ENCODE measurements at places on chromosomes 3 and 15. TPM values are rescaled to one million over a fixed set of nuclear protein-coding genes. Genes with fewer than 3 reads are reported as not detected.

DNA sequence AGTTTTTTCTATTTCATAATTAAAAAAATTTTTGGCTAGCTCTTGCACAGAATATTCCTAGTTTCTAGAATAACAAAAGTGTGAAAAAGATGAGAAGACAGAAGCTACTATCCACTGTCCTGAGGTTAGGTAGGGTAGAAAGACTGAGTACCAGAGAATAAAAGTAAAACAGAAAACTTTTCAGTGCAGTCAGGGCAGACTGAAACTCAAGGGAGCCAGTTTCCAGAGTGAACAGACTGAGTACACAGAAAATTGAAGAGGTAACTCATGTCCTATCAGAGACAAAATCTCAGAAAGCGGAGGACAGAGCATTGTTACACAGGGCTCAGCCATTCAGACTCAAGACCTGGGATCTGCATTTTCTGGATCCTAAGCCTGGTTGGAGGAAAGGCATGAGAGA, 8.8 kb upstream of the FBXO40 start:
- H3K36me3 ChIP-seq: no peaks in the 10 kb centered on the region
- no peak overlapping the region for H3K27ac ChIP-seq
- no peaks in the 10 kb centered on the region for H3K27me3 ChIP-seq
- no peaks in the 10 kb centered on the region for H3K4me1 ChIP-seq
- DNase-seq: no peak

DNA sequence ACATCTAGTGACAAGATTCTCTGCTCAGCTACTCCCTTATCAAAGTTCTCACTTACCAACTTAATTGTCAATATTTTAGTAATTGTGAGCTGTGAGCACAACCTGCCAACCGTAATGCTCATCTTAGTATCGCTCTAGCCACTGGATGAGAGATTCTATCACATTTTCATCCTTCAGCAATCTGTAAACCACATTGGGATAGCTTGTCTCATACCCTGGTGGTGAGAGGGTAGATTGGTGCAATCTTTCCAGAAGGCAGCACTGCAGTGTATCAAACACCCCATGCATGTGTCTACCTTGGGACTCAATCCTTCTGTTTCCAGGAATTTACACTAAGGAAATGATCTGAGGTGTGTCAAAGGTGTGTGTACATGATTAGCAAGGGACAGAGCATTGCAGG, 18.9 kb upstream of the ATP8B4 start:
- H3K4me3 ChIP-seq: no peak overlapping the region
- no peak overlapping the region for H3K27ac ChIP-seq
- no peaks in the 10 kb centered on the region for H3K27me3 ChIP-seq
- no peak for DNase-seq
- no peaks in the 10 kb centered on the region for H3K36me3 ChIP-seq

DNA sequence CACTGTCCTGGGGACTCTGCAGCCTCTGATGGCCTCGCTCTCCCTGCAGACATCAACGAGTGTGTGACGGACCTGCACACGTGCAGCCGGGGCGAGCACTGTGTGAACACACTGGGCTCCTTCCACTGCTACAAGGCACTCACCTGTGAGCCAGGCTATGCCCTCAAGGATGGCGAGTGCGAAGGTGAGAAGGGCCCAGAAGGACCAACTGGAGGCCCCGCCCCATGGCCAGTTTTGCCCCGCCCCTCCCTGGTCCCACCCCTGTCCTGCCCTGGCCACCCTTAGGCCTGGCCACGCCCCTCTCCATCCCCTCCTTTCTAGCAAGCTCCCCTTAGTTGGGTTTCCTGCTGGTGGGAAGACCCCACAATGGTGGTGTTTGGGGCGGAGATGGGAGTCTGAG, 77.5 kb downstream of the FBLN2 start:
- no peaks in the 10 kb centered on the region for H3K36me3 ChIP-seq
- no peaks in the 10 kb centered on the region for H3K4me1 ChIP-seq
- H3K4me3 ChIP-seq: no peak overlapping the region
- no peak overlapping the region for H3K27ac ChIP-seq
- no peaks in the 10 kb centered on the region for H3K27me3 ChIP-seq

DNA sequence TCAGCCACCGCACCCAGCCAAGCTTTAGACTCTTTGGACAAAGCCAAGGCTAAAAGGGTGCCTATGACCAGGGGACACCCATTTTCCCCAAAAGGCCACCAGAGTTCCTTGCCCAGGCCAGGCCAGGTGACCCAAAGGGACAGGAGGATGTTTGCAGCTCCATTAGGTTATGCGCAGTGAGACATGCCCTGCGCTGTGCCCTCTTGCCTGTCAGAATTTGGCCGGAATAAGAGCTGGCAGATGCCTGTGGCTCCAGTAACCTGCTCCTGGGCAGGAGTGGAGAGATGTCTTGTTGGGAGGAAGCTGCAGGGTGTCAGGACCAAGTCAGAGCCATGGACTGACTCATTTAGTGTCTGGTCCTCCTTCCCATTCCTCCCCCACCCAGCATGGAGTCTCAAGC, 20.5 kb downstream of the DNASE1L3 start:
- no peaks in the 10 kb centered on the region for H3K27me3 ChIP-seq
- peak overlapping the region; percentile 62 for H3K27ac ChIP-seq
- DNase-seq: no peak
- H3K4me3 ChIP-seq: no peak overlapping the region
- H3K36me3 ChIP-seq: no peaks in the 10 kb centered on the region

- no peaks in the 10 kb centered on the region for H3K27me3 ChIP-seq
- no peak overlapping the region for H3K27ac ChIP-seq
- peaks cover 16% of the 10 kb centered on the region for H3K4me1 ChIP-seq
- DNase-seq: peak; percentile 51
Measured at GRCh38 chr15:58724466-58724865, 25.0 kb downstream of the ADAM10 start.

DNA sequence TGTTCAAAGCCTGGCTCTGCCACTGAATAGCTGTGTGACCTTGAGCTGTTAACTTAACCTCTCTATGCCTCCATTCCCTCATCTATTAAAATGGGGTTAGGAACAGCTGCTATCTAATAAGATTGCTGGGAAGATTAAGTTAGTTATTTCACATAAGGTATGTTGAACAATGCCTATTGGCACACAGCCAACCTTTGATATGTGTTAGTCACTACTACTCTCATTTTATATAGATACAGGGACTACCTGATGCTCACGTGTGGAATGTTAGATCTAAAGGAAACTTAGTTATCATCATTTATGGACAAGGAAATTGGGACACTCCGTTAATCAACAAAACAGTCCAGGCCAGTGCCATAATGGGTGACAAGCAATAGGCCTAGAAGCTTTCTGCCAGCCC, 332.4 kb upstream of the PPP2R3A start:
- no peaks in the 10 kb centered on the region for H3K4me1 ChIP-seq
- H3K36me3 ChIP-seq: no peaks in the 10 kb centered on the region
- H3K27ac ChIP-seq: no peak overlapping the region
- DNase-seq: no peak

GRCh38 chr3:120601554-120601953, 5.4 kb downstream of the NDUFB4 start:
- peak overlapping the region; percentile 35 for H3K27ac ChIP-seq
- H3K27me3 ChIP-seq: no peaks in the 10 kb centered on the region
- H3K4me3 ChIP-seq: no peak overlapping the region
- H3K4me1 ChIP-seq: peaks cover 30% of the 10 kb centered on the region

DNA sequence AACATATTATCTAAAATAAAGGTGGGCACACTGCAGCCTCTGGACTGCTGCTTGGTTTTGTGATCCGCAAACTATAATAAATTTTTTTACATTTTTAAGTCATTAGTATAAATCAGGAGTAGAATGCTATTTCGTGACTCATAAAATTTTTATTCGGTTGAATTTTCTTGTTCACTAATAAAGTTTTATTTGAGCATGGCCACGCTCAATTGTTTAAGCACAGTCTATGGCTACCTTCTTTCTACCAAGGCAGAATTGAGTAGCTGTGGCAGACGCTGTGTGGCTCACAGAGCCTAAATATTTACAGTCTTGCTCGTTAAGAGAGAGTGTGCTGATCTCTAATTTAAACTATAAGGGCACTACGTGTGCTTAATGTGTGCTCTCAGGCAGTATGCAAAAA, 28.9 kb downstream of the ROBO2 start:
- no peak overlapping the region for H3K27ac ChIP-seq
- no peaks in the 10 kb centered on the region for H3K27me3 ChIP-seq
- no peak overlapping the region for H3K4me3 ChIP-seq
- no peaks in the 10 kb centered on the region for H3K4me1 ChIP-seq
- no peaks in the 10 kb centered on the region for H3K36me3 ChIP-seq

- DNase-seq: no peak
- no peak overlapping the region for H3K4me3 ChIP-seq
- no peaks in the 10 kb centered on the region for H3K36me3 ChIP-seq
- H3K27ac ChIP-seq: no peak overlapping the region
- H3K27me3 ChIP-seq: no peaks in the 10 kb centered on the region
Measured at GRCh38 chr3:130084436-130084980, 2.9 kb downstream of the ALG1L2 start.

GRCh38 chr3:160395297-160395696, 3.7 kb downstream of the IFT80 start:
- H3K27me3 ChIP-seq: no peaks in the 10 kb centered on the region
- H3K27ac ChIP-seq: no peak overlapping the region
- H3K4me1 ChIP-seq: peaks cover 4% of the 10 kb centered on the region
- DNase-seq: peak; percentile 48
- no peaks in the 10 kb centered on the region for H3K36me3 ChIP-seq

DNA sequence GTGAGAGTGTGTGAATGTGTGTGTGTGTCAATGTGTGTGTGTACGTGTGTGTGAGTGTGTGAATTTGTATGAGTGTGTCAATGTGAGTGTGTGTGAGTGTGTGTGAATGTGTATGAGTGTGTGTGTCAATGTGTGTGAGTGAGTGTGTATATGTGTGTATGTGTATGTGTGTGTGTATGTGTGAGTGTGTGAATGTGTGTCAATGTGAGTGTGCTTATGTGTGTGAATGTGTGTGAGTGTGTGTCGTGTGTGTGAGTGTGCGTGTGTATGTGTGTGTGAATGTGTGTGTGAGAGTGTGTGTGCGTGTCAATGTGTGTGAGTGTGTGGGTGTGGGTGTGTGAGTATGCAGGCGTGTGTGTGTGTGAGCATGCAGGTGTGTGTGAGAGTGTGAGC, 93.5 kb upstream of the ALDH1A3 start:
- no peaks in the 10 kb centered on the region for H3K27me3 ChIP-seq
- H3K36me3 ChIP-seq: no peaks in the 10 kb centered on the region
- H3K4me1 ChIP-seq: no peaks in the 10 kb centered on the region
- DNase-seq: no peak

GRCh38 chr3:156751461-156752025, 74.6 kb upstream of the LEKR1 start:
- H3K4me3 ChIP-seq: no peak overlapping the region
- peak; percentile 43 for DNase-seq
- H3K36me3 ChIP-seq: no peaks in the 10 kb centered on the region
- peaks cover 11% of the 10 kb centered on the region for H3K4me1 ChIP-seq

- no peak overlapping the region for H3K27ac ChIP-seq
- no peaks in the 10 kb centered on the region for H3K36me3 ChIP-seq
- H3K4me3 ChIP-seq: no peak overlapping the region
- no peaks in the 10 kb centered on the region for H3K4me1 ChIP-seq
- H3K27me3 ChIP-seq: no peaks in the 10 kb centered on the region
Measured at GRCh38 chr15:50150349-50150748, 31.3 kb upstream of the ATP8B4 start.

DNA sequence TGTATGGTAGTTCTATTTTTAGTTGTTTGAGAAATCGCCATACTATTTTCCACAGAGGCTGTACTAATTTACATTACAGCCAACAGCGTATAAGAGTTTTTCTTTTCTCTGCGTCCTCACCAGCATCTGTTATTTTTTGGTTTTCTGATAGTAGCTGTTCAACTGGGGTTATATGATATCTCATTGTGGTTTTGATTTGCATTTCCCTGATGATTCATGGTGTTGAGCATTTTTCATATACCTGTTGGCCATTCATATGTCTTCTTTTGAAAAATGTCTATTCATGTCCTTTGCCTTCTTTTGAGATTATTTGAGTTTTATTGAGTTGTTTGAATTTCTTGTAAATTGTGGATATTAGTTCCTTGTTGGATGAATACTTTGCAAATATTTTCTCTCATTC, 114.6 kb downstream of the LRRK1 start:
- H3K4me3 ChIP-seq: no peak overlapping the region
- H3K27me3 ChIP-seq: no peaks in the 10 kb centered on the region
- H3K4me1 ChIP-seq: no peaks in the 10 kb centered on the region
- no peak overlapping the region for H3K27ac ChIP-seq

DNA sequence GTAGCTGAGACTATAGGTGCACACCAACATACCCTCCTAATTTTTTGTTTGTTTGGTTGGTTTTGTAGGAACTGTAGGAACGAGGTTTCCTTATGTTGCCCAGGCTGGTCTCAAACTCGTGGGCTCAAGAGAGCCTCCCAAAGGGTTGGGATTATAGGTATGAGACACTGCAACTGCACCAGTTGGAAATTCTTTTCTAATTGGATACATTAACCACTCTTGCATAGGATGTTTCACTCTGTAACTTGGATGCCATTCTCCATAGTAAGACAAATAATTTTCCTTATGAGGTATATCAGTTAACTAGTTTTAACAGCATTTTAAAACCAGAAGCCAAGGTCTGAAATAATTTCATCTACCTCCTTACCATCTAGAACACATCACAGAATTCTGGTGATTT, 6.7 kb upstream of the ALCAM start:
- DNase-seq: no peak
- H3K27me3 ChIP-seq: no peaks in the 10 kb centered on the region
- no peak overlapping the region for H3K4me3 ChIP-seq
- H3K27ac ChIP-seq: no peak overlapping the region
- H3K4me1 ChIP-seq: peaks cover 3% of the 10 kb centered on the region

- peaks cover 25% of the 10 kb centered on the region for H3K4me1 ChIP-seq
- H3K27me3 ChIP-seq: no peaks in the 10 kb centered on the region
- H3K4me3 ChIP-seq: peak overlapping the region; percentile 57
- peak; percentile 86 for DNase-seq
Measured at GRCh38 chr3:49133226-49133951, 539 bp upstream of the LAMB2 start.

DNA sequence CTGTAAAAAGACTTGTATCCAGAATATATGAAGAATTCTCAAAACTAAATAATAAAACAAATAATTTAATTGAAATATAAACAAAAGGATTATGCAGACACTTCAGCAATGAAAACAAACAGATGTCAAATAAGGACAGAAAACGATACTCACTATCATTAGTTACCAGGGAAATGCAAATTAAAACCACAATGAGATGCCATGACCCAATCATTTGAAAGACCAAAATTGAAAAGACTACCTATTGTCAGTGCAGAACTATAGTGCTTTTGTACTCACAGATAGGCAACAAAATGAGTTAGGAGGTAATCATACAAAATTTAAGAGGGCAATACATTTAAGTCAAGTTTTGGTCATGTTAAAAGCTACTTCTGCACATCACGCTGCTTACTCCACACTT, 31.6 kb upstream of the OR5K4 start:
- H3K4me1 ChIP-seq: no peaks in the 10 kb centered on the region
- no peak for DNase-seq
- H3K27ac ChIP-seq: no peak overlapping the region

Gene XYLB
- 5.9 TPM for total RNA-seq

Measured in upper lobe of left lung (tissue), 6 donors.